ENCODE measurements at places on chromosomes 5 and 9. TPM values are rescaled to one million over a fixed set of nuclear protein-coding genes. Genes with fewer than 3 reads are reported as not detected.

DNA sequence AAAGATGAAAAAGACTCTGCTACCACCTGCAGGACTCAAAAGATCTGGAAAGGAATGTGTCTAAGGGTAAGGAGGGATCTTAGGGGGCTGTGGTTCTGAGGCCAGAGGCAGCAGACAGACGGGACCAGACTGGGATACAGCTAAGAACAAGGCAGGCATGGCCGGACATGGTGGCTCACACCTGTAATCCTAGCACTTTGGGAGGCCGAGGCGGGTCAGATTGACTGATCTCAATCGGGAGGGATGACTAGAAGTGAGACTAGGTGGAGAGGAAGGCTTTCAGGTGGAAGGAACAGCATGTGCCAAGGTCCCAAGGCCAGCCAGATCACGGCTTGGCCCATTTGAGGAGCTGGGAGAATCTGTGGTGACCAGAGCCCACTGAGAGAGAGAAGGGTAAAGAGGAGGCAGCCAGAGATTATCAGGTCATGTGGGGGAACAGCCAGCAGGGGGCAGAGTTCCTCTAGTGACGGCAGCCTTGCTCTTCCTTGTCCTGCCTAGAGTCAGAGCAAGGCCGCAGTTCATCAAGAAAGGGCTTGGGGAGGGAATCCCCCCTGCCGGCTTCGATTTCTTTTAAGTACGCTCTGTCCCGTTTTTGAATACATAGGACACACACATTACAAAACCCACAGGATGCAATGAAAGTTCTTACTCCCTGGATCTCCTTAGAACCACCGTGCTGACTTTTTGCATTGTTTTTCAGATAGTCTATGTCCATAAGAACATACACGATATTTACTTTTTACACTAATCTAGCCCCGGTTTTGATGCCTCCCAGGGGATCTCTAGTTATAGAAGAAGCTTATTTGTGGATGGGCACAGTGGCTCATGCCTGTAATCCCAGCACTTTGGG lies 2.6 kb upstream of the OLFML2A start:
- peak; percentile 80 for DNase-seq
- H3K27me3 ChIP-seq = peaks cover 74% of the 10 kb centered on the region
- H3K27ac ChIP-seq = no peak overlapping the region
- H3K36me3 ChIP-seq = no peaks in the 10 kb centered on the region

DNA sequence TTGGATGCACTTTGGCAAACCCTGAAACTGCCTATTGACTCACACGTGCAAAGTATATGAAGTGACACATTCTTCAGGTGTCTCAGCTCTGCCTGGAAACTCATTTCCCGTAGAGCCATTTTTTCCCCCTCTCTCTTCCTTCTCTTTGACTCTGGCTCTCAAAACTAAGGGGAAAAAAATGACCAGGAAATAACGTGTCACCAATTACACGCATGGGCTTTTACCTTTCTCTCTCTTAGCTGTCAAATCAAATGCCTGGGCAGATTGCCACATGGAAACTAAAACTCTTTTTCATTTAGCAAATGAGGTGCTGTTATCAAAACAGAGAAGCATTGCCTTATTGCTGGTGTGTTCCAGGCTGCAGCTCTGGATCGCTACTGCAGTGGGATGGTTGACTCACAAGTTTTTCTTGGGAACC lies 18.3 kb upstream of the IFNK start:
- H3K4me1 ChIP-seq = peaks cover 4% of the 10 kb centered on the region
- H3K27me3 ChIP-seq = no peaks in the 10 kb centered on the region
- H3K4me3 ChIP-seq = no peak overlapping the region
- no peak for DNase-seq

GRCh38 chr5:151298063-151298855 lies 5.3 kb downstream of the SLC36A3 start:
- DNase-seq = peak; percentile 28
- peaks cover 10% of the 10 kb centered on the region for H3K27me3 ChIP-seq
- peaks cover 4% of the 10 kb centered on the region for H3K4me1 ChIP-seq
- H3K4me3 ChIP-seq = no peak overlapping the region
- no peak overlapping the region for H3K27ac ChIP-seq

GRCh38 chr5:142024771-142025304 lies 12.0 kb upstream of the GNPDA1 start:
- peak overlapping the region; percentile 90 for H3K4me3 ChIP-seq
- H3K36me3 ChIP-seq = peaks cover 7% of the 10 kb centered on the region
- no peaks in the 10 kb centered on the region for H3K27me3 ChIP-seq
- DNase-seq = peak; percentile 90

GRCh38 chr5:93078082-93079038 lies 502.7 kb downstream of the NR2F1-AS1 start:
- DNase-seq = no peak
- no peaks in the 10 kb centered on the region for H3K4me1 ChIP-seq
- no peak overlapping the region for H3K4me3 ChIP-seq
- H3K27me3 ChIP-seq = no peaks in the 10 kb centered on the region
- H3K36me3 ChIP-seq = no peaks in the 10 kb centered on the region

- H3K27me3 ChIP-seq = no peaks in the 10 kb centered on the region
- no peak for DNase-seq
- no peak overlapping the region for H3K27ac ChIP-seq
Measured at GRCh38 chr5:116814626-116815385, 240.2 kb upstream of the SEMA6A start.

LCN6 gene
- not detected for total RNA-seq

KCNN2 gene
- not detected for total RNA-seq

OLFML2A gene
- not detected for total RNA-seq

IER5L gene
- total RNA-seq = 1.2 TPM

PCDHA13 gene
- not detected for total RNA-seq

All from activated naive CD8-positive, alpha-beta T cell treated with anti-CD3 and anti-CD28 coated beads for 36 hours (primary cell).